NCI-H2227 treated with DMSO at 0.1 percent for 48 hours (cell line): ENCODE measurements at places on chromosomes 1 and 21.

DNA sequence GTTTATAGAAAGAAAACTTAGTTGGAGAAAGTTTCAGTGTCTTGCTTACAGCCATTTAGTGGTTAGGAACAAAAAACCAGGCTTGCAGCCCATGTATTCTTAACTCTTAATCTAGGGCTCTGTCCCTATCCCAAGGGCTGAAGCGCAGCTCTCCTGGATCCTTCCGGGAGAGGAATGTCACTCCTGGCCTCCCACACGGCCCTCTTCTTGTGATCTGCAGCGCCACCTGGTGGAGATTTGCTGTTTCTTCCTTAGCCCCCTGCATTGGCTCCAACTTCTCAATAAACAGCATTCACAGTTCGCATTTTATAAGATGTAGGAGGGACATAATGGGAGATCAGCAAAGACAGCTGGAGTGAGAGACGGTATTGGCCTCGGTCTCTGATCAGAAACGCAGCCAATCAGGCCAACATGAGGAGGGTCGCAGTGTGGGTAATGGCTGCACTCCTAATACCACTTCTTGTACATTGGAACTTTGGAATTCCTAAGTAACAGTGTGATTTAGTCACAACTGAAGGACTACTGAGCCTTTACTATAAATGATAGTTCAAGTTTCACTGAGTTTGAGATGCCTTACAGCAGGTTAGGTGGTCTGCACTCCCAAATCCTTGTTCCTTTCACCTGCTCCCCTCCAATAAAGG lies 283.4 kb downstream of the ASTN1 start:
- DNase-seq: peak; percentile 53

- DNase-seq: no peak
These were observed 60.1 kb downstream of the HNRNPR start for GRCh38 chr1:23283667-23284602.

- no peak for DNase-seq
These were observed 2.7 kb downstream of the MAST2 start for GRCh38 chr1:45806129-45806528.

DNA sequence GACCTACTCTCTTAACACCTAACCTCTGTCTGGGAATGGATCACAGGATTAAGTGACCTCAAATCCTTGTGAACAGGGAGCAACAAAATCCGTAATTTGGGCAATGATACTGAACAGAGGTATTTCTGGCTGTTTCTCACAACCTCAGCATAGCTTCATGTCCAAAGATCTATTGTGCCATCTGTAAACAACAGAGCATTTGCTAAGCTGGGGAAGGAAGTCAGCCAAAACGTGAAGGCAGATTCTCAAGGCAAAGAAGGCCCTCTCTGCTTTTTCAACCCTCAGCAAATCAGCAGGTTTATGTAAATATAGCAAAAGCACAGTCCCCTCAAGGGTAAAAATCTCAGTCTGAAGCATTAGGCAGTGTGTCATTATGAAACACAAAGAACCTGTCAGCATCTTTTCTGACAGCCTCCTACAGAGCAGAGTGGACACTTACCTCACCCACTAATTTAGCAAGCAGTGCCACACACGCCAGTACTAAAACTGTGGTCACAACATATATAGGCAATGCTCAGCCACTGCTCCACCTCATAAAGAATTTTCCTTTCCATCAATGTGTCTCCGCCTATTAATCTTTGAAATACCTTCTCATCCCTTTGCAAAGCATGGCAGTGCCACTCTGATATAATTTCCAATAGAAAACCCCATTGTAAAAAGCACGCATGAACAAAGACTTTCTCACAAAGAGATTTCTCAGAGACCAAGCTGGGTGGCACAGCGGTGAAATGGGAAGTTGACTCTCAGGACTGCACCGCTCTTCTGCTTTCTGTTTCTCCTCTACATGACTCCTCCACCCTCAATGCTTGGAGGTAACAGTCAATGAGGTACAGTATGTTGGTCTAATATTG lies 188.0 kb downstream of the RERE start:
- peak; percentile 92 for DNase-seq

GRCh38 chr1:60895701-60896100 lies 186.7 kb upstream of the NFIA start:
- DNase-seq: no peak

GRCh38 chr1:104932030-104932915 lies 1182.6 kb downstream of the AMY1C start:
- no peak for DNase-seq

GRCh38 chr1:201556841-201557571 lies 18.1 kb downstream of the NAV1 start:
- no peak for DNase-seq

DNA sequence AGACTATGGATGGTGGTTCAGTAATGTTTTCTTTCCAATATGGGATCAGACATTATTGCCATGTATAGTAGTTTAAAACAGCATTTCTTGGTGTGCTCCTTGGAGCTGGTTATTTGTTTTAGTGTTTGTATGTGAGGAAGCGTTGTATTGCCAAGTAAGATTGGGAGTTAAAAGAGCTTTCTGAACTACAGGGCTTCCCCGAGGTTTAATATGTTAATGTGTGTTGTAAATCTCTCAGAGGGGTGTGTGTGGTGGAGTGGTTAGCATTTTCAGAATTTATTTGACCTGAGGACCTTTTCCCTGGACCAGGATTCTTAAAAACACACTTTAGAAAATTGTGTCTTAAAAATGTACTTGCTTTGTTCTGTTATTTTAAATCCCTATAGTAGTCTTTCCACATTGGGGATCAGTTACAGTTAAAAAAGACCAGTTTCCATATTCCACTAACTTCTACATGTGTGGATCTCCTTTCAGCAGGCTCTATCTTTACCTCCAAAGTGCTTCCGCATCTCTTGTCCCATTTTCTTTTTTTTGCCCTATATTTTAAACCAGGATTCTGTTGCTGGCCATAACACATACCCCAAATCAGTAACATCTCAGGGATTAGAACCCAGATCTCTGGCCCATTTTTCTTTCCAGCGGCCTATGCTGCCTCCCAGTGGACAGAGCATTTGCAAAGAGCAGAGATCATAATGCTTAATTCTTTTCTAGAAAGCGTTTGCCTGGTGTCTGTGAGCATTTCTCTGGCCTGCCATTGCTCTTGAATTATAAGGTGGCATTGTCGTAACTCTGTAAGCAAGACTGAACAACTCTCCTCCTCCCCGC lies 58.6 kb downstream of the PBX1 start:
- DNase-seq: peak; percentile 66

- DNase-seq: no peak
These were observed 20.4 kb upstream of the OR6N2 start for GRCh38 chr1:158801396-158801795.

- no peak for DNase-seq
These were observed 26.1 kb upstream of the LRRC47 start for GRCh38 chr1:3822421-3822820.

DNA sequence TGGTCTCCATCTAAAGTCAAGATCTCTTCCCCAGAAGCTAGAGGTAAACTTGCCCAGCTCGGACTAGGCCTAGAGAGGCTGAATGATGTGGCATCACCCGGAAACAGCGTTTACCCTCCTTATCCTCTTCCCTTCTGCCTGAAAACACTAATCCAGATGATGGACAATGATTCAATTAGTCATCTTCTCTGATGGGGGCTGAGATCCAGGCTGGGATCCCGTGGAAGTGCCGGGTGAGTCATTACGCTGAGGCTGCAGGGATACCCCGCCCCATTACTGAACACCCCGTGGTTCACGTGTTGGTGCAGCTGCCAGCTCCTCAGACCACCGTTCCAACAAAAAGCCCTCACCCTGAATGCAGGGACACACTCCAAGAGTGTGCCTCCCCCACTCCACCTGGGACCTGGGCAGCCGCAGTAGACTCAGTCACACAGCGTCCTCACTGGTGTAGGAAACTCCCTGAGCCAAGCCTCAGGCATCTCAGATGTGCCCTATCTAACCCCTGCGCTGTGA lies 2.0 kb downstream of the S100A6 start:
- DNase-seq: no peak

DNA sequence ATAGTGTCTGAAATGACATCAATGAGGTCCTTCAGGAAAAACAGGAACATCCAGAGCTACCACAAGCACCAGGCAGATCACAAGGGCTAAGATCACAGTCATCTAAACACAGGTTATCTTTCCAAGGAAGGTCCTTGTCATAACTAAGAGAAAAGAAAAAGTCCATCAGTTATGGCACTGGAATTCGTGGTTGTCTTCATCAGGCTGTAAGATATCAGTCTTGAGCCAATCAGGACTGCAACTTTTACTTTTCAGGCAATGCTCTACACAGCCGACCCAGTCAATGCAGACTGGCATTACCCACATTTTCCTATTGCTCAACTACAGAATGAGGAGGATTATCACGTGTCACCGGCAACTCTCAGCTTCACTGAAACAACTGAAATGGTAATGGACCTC lies 26.4 kb downstream of the SORT1 start:
- DNase-seq: no peak

DNA sequence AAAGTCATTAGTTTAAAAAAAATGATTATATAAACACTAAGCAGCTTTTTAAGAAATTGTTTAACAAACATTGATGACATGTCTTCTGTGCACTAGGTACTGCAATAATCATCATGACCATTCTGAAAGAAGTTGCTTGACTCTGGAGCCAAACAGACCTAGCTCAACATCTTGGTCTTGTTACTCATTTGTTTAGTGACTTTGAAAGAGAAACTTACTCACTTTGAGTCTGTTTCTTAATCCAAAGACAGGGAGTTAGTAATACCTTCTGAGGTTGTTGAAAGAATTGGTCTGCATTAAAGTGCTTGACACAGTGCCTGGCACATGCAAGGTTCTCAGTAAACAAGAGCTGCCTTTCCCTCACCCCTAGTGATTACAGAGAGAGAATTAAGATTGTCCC lies 84.4 kb downstream of the SGIP1 start:
- no peak for DNase-seq

- DNase-seq: no peak
These were observed 21.3 kb downstream of the A3GALT2 start for GRCh38 chr1:33299461-33300155.

DNA sequence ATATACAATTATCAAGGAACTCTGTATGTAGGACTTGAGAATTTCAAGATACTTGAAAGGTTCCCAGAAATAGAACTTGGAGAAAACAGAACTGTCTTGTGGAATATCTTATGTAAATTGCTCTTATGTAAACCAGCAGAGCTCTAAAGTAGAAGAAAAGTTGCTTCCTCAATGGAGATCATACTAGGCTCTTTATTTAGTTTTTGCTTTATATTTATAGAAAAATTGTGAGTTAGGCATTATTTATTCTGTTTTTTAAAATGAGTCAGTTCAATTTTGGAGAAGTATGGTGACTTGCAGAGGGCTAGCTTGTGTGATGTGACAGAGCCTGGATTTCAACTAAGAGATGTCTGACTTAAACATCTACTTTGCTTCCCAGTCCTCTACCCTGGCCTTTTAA lies 40.4 kb downstream of the ATP6V1G3 start:
- no peak for DNase-seq

GRCh38 chr1:145897969-145898368 lies 11.9 kb downstream of the ITGA10 start:
- DNase-seq: no peak

DNA sequence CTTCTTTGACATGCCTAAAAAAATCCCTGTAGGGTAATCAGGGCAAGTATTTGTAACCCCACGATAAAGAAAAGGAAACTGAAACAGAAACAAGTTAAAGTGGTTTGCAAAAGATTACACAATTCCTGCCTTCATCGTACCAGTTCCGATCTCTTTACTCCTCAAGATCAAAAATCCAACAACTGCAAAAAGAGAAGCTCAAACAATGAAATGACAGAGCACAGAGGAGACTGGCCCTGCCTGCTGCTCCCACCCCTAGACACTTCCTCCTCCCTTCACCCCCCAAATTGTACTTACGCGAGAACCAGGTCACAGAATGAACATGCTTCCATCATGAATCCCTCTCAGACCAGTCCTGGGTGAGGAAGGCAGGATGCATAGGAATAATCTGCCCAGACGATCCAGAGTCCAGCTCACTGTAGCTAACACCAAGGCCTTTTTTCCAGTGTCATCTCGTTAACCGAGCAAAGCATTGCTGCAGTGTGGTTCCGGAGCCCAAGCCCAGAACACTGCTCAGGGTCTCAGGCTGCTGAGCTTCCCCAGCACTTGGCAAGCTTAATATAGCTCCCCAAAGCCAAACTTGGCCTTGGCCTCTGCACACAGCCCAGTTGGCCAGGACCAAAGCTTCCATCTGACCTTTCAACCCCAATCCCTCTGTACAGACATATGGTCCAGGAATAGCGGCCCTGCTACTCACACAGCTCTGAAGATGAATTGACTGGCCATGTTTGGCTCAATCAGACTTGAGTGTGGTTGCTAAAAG lies 20.3 kb downstream of the RXRG start:
- DNase-seq: no peak

- DNase-seq: no peak
These were observed 1.2 kb downstream of the RGL1 start for GRCh38 chr1:183806125-183806524.

DNA sequence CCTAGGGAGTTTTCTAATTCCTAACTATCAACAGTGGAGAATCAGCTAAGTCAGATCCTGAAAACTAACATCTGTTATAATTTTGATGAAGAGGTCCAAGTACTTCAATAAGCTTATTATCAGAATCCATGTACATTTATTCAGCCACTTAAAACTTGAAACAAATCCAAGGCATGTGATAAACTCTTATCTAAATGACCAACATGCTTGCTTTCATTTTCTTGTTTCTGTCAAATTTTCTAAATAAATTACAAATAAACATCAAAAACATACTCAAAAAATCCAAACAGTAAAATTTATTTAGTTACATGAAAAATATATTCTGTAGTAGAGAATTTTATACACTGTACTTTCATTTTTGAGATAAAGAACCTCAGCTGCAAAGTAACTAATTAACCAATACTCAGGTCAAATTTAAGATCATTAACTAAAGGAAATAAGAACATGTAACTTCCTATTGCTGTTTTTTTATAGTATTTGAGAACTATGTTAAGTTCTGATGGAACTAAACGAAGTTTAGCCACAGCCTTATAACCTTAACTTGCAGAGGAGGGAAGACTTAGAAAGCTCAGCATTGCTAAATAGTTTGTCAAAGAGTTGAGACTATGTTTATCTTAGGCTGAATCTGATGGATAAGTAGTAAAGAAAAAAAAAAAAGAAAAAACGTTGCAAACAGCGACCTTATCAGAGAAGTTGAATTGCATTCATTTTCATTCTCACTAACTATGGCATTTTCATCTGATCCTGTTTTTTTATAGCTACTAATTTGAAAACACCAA lies 44.9 kb downstream of the SYNJ1 start:
- DNase-seq: no peak

DNA sequence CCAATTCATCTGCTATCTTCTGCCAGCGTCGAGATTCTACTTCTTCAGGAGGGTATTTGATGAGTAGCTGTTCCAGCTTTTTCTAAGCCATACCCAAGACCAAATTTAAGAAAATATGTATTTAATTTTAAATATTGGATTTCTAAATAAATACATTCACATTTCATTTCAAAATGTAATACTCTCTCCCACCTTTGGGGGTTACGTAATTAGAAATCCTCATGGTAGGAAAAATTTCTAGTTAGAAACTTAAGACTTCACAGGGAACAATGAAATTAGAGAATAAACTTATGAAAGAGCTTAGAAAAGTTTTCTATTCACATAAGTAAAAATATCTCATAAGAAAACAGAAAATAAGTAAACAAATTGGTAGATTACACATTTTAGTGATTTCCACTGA lies 102.9 kb downstream of the ZZZ3 start:
- no peak for DNase-seq
